AG10803 (cell line): ENCODE measurements at places on chromosomes 16 and 17.

DNA sequence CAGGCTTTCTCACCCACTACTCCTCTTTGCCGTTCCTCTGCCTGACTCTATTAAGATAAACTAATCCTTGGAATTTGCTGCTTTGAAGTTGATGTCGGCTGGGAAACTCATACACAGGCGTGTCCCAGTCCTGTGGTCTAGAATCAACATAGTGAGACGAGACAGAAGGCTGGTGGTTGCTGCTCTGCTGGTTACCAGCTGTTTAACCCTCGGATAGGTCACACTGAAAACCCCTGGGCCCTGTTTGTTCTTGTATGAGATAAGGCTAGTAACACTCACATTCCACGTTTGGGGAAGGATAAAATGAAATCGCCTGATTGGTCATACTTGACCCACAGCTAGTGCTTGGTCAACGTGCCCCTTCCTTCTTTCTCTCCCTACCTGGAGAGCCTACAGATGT lies 517.0 kb downstream of the CDH13 start:
- no peak for DNase-seq

- no peak for DNase-seq
These were observed 1000.5 kb downstream of the KCNJ18 start for GRCh38 chr17:22692806-22693171.

- no peak for DNase-seq
These were observed 6.4 kb upstream of the PRSS21 start for GRCh38 chr16:2810651-2811050.

GRCh38 chr17:37101306-37101705 lies 152.6 kb downstream of the AATF start:
- no peak for DNase-seq
